NCI-H1048 (cell line): ENCODE measurements at places on chromosomes 2 and 18.

DNA sequence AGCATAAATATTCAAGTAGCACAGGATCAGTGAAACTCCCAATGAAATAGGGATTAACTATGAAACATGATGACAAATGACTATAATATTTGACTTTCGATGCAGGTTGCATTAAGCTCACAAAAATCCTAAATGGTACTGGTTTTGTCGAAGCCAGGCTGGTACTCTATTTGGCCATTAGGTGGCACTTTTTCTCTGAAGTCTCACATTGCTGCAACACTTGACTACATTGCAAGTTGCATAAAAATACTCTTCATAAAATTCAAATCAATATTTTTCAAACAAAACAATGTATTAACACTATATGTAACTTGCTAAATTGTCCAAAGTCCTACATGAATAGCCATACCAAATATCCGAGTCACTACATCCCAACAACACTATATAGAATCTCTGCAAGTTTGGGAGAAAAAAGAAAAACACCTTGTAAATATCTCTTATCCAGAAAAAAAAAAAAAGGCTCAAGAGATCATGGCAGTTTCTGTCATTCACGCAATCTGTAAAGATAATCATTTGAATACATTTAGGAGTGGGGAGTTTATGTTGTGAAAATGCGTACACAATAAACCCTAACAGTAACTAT lies 9.5 kb downstream of the RTTN start:
- DNase-seq: no peak

DNA sequence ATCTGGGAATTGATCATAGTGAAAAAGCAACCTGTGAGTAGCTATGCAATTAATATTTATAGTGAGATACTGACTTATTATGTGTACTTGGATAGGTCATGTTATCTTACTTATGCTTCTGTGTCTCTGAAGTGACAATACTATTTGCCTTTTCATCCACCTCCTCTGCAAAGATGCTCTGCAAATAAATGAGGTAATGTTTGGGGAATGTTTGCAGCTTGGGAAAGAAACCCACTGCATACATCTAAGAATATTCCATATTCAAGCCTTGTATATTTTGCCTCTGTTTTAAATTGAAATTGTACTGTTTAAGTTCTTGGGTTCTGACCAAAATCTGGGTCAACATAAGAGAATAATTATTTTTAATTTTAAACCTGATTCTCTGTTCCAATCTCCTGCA lies 217.4 kb upstream of the DTNA start:
- no peak for DNase-seq

DNA sequence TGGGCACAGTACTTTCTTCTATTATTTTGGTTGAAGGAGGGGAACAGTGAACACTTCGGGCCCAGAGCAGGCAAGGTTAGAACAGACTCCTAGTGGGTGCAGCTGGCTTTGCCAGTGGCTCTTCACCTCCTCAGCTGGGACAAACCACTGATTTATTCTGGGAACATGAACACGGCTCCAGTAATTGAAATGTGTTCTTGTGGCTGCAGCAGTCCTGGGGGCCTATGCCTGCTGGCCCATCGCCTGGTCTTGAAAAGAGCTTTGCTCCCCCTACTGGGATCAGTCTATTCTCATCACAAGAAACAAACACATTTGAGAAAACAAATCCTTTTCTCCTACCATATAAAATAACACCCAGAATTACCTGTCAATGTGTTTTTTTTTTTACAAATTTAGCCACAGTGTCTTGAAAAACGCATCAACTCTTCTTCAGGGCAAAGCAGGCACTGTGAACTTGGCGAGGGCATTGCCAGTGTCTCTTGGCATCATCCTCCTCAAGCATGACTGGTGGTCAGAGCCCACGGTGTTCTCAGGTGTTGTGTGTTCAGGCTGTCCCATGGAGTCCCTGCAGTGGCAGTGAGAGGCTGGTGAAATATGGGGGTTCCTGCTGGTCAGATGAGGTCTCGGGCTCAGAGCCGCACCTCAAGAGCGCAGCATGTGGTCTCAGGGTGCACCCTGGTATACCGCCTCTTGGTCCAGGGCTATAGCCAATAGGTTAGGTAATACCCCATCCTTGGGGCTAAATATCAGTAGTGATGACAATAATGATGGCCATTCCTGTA lies 51.3 kb downstream of the RNF144A start:
- no peak for DNase-seq

GRCh38 chr18:79708412-79708811 lies 28.8 kb downstream of the CTDP1 start:
- no peak for DNase-seq

- DNase-seq: no peak
Measured at GRCh38 chr2:235663875-235664274, 170.0 kb downstream of the AGAP1 start.
